Mammary epithelial cell (primary cell): ENCODE measurements at places on chromosomes 4 and X.

DNA sequence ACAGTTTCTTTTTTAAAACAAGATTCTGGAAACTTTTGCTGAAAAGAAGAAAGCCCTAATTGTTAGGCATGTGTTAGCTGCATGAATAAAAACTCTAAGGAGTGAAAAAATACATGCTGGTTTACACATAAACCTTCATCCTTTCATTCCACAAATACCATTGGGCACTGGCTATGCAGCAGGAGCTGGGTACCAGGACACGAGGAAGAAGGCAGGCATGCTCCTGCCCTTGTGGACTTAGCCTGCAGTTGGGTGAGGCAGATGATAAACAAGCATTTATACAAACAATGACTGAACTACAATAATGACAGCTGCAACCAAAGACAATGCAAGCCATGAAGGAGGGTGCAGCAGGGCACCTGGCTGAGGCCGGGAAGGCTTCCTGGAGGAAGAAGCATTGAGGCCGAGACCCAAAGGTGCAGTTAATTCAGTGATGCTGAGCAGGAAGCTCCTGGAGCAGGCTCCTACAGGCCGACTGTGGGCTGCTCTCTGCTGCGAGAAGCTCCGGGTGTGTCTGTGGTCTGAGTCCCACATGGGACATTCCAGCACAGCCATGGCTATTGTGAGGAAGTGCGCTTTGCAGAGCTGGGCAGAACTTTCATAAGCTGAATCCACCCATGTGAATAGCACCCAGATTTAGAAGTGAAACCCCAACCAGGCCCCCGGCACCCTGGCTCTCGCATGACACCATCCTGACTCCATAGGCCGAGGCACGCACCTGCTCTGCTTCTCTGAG lies 44.0 kb upstream of the MXD4 start:
- peak; percentile 9 for DNase-seq

DNA sequence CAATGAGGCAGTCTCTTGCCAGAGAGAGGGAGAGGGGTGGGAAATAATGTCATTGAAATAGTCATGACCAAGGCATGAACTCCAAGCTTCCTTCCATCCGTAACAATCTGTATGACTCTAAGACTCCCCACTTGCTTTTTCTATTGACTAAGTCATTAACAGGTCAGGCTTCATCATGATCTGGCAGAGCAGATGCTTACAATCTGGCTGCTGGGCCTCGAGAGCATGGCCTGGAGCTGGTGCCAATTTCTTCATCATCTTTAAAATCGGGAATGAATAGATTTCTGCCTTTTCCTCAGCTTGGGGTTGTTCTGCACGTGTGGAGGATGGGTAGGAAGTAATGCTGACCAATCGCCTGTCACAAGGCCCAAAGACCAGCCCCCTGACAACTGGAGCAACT lies 280.6 kb upstream of the CLNK start:
- DNase-seq: no peak

- DNase-seq: peak; percentile 76
Observed at GRCh38 chr4:150518559-150518958, 63.4 kb upstream of the MAB21L2 start.

DNA sequence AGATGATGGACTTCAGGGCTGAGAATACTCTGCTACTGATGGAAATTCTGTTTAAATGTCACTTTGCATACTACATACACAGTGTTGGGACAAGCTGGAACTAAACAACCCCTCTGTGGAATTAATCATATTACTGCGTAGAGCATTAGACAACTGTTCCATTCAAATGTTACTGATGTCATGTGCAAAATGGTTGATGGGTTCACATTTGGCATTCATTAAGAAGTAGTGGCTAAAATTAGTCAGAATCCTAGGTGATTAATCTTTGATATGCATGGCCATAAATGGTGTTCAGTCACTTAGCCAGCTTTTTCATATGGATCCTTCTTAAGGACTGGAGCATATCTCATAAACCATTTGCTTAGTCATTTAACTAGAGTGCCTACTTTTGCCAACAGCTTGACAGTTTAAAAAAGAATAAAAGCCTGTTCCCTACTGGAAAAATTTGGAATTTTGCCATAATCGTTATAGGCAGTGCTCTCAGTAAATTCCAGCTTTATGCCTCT lies 105.2 kb downstream of the RNF150 start:
- peak; percentile 8 for DNase-seq

- DNase-seq: no peak
Observed at GRCh38 chr4:172857026-172857425, 311.6 kb upstream of the GALNT7 start.

GRCh38 chr4:173135241-173135847 lies 33.3 kb upstream of the GALNT7 start:
- DNase-seq: peak; percentile 34

DNA sequence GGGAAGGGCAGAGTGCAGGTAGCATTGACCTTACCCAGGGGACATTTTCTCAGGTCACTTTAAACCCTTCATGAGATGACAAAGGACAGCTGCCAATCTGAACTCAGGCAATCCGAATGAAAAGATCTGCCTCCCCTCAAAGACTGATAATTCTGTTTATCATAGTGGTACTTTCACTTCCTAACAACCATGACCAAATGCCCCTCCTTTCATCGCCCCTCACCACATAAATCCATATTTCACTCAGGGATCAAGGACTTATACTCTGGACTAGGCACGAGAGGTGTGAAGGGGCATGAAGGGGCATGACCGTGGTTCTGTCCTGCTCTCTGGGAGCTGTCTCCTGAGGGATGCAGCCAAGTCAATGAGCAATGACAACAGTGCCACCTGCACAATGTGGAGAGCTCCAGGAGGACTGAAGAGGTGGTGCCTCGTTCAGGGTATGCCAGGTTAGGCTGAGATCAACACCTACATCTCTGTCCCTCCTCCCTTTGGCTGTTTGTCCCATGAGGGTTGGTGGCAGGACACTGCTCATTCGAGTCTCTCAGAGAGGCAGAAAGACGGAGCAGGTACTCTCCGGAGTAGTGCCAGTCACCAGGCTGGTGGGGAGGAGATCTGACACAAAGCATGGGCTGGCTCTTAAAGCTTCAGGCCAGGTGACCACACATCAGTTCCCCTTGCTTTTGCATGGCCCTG lies 12.5 kb downstream of the HS3ST1 start:
- DNase-seq: no peak

DNA sequence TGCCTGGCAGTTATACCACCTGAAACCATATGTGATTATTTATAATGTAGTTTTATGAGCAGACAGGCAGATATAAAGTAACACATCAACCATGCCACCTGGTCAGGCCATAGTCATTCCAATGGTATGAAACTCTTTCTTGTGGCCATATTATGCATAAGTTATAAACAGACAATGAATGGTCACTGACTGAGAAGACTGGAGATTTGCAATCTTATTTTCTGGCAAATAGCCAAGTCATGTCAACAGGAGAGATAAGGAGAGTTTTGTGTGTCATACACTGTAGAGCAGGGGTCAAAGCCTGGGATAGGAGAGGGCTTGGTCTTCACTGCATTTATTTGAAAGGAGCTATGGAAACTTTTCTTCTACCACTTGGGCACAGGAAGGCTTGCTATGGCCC lies 29.5 kb downstream of the SORBS2 start:
- peak; percentile 81 for DNase-seq

DNA sequence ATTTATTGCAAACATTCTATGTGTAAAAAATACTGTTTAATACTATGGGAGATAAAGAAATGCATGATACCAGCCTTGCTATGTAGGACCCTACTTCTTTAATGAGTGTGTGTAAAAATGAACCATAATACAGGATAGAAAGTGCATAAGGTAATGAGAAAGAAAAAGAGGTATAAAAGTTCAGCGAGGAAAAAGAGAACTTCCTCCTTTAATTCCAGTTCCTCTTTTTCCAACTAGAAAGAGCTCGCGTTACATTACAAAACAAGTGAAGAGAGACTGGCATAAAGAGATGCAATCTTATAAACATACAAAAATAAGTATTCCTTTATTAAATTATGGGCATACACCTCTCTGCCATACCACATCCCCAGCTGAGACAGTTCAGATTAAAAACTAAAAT lies 77.4 kb downstream of the ANKRD17 start:
- DNase-seq: no peak

GRCh38 chr4:128524311-128524710 lies 236.7 kb upstream of the PGRMC2 start:
- DNase-seq: peak; percentile 80
